HS-5 (cell line): ENCODE measurements at places on chromosomes 7 and 10.

GRCh38 chr7:137458399-137458798 lies 114.9 kb upstream of the PTN start:
- DNase-seq: no peak

GRCh38 chr7:43642897-43643630 lies 60.2 kb downstream of the STK17A start:
- DNase-seq: no peak

- no peak for DNase-seq
Measured at GRCh38 chr7:131183611-131184119, 144.0 kb upstream of the MKLN1 start.

DNA sequence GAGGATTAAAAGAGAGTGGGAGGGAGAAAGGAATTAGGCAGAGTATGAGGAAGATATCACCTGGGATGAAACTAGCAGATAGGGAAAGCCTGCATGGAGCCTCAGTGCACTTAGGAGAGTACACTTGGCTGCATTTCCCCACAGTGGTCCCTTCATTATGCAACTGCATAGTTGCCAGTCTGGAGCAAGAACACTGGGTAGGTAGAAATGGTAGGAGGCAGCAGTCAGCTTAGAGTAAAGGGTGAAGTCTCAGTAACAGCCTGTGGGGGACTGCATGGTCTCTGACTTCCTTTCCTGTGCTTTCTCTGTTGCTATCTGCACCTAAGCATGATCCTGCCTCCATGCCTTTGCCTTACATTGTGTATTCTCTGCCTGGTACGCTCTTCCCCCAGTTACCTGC lies 14.0 kb upstream of the PCGF5 start:
- no peak for DNase-seq

DNA sequence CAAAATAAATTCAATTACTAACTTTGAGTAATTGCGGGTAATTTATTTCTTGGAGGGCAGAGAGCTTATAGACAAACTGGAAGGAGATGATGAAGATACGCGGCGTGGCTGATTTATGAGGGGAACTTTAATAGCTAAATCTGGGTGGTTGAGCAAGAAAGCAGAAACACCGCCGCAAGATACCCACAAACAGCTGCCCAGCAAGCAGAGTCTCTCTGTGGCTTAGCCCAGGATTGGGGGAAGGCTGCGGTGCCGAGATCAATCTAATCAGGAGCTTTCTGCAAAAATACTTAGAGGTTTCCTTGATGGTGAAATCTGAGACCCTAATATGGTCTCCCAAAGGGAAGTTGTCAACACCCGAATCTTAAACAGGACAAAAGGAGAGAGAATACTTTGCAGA lies 94.9 kb upstream of the MGMT start:
- DNase-seq: no peak

- no peak for DNase-seq
Measured at GRCh38 chr10:80579181-80579763, 41.6 kb downstream of the SH2D4B start.

DNA sequence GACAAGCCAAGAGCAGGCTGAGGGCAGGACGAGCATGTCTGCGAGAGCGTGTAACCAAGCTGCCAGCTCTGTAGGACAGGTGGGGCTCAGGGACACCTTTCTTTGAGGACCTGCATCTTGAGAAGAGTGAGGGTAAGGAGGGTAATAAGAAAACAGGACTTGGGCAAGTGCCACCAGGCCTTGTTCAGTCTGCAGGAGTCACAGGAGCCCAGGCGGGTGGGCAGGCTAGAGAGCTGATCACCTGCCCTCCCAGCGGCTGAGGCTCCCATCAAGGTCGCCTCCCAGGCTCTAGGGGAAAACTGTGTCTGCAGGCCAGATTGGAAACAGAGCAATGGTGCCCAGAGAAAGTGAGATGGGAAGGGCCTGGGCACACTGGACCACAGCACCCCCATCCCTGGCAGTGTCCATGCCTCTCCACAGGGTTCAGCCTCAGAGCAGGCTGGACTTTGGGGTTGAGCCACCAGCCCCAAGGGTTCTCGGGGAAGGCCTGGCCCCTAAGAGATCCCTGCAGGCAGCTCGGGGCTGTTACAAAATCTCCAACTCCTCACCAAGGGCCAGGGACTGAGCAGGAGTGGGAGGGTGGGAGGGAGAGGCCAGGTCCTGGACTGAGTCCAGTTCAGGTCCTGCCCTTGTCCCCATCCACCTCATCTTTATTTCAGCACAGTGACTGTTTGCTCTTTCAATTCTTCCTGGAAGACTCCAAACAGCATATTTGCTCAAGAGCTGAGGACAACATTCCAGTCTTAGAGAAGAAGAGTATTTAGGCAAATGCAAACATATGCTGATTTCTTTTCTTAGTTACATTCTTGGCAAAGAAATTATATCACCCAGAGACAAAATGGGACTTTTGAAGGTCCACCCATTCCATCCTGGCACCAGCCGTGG lies 161.9 kb downstream of the GRID1 start:
- no peak for DNase-seq

DNA sequence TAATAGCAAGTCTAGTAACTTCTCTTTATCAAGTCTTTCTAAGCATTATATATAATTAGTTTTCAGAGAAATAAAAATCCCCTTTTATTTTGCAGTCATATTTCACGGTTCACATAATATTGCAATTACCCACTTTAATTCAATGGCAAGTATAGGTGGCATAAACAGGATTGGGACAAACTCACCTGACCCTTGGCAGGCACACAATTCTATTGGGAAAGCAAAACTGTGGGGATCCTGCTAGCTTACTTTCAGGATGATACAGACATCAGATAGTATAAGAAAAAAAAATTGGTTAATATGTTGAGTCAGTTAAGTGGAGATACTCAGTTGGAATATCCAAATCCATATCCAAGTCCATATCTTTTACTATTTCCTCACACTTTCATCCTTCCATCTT lies 294.8 kb downstream of the SNX13 start:
- no peak for DNase-seq

DNA sequence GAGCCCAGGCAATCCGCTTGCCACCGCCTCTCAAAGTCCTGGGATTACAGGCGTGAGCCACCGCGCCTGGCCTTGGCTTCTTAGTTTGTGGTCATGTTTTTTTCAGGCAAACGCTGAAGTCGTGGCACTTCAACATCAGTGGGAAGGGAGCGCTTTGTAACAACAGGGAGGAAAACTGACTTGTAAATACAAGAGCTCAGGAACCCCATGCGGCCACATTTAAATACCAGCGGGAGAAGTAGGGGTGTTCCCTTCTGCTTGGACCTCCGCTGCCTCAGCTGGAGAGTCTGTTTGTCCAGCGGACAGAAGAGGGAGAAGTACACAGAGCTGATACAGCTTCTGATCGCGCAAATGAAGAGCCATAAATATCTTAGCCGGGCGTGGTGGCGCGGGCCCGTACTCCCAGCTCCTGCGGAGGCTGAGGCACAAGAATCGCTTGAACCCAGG lies 108.7 kb upstream of the KMT2C start:
- DNase-seq: no peak

DNA sequence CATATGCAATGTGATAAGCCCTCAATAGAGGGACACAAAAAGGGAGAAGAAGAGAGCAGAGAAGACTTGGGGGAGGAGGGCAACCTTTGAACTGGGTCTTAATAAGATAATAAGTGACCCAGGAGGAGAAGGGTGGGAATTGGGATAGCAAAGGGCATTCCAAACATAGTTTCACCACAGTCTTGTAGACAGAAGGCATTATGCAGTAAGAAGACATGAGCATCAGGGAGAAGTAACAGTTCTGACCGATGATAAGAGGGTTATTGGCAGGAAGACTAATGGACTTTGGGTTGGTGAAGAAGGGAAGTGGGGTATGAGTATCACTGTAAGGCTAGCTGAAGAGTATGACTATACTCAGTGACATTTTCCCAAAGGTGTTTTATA lies 63.6 kb downstream of the TES start:
- no peak for DNase-seq

GRCh38 chr7:46557295-46557711 lies 636.2 kb upstream of the IGFBP3 start:
- DNase-seq: no peak

DNA sequence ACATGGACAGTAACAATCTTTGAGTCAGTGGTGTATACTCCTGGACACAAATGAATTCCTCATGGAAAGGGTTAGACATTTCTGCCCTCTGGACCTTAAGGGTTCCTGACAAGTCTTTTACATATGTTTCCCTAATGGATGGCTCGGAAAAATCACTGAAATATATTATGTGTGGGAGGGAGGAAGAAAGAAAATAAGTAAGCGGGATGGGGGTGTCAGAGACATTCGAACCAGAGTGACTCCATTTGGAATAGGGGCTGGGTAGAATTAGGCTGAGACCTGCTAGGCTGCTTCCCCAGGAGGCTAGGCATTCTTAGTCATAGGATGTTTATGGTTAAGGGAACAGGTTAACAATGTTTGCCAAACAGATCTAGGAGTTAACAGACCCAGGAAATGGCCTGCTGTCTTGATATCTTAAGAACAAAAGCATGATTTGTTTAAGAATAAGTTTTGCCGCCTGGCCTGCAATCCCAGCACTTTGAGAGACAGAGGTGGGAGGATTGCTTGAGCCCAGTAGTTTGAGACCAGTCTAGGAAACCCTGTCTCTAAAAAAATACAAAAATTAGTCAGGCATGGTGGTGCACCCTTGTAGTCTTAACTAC lies 1241.7 kb downstream of the TYW1 start:
- DNase-seq: no peak

GRCh38 chr10:113057948-113058522 lies 108.0 kb downstream of the TCF7L2 start:
- DNase-seq: no peak

DNA sequence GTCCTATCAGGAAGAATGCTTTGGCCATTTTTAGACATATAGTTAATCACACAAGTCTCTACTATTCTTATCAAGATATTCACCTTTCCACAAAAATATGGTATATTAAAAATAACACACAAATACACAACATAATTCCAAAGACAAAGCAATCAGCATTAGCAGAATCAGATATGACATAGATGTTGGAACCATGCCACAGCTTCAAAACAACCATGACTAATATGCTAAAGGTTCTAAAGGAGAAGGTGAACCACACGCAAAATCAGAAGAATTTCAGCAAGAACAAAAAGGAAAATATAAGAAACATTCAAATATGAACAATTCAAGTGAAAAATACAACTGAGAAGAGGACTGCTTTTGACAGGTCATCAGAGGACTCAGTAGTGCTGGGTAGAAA lies 670.2 kb upstream of the SORCS1 start:
- no peak for DNase-seq

DNA sequence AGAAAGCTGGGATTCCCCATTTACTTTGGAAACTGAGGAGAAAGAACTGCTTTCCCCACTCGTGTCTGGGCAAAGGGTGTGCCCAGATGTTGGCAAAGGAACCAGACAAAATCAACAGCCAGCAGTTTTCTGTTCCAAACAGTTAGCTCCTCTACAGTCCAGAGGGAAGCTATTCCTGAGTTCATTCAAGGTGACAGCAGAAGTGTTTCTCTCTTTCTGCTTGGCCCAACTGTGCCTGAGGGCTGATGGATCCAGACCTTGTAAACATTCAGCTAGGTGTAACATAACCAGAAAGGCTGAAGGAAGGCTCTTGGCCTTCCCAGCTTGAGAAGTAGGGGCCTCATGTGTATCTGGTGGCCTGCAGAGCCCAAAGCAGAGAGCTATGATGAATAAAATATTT lies 7.0 kb upstream of the ALDH18A1 start:
- no peak for DNase-seq

DNA sequence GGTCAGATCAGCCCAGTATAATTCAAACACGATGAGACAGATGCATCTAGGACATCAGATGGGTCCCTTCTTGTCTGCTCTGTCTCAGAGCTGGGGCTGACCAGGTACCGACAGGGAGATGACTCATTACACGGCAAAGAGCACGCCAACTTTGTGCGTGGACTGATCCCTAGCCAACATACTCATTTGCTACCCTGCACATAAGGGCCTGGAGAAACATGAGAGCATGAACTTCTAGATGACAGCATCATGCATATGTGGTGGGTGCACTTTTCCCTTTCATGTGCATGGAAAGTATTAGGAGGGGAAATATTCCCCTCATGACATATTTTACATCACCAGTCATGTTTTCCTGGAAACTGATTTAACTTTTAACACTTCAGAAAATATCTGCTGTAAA lies 35.1 kb upstream of the NPVF start:
- no peak for DNase-seq

DNA sequence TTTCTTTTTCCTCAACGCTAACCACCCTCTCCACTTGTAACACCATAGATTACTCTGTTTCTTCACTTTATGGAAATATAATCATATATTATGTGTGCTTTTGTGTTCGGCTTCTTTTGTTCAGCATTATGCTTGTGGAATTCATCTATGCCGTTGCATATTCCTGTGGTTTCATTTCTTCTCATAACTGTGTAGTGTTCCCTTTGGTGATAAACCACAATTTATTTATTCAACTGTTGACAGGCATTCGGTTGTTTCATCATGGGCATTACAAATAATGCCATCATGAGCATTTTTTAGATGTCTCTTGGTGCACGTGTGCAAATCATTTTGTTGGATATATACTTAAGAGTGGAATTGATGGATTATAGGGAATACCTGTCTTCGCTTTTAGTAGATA lies 12.1 kb downstream of the AVL9 start:
- DNase-seq: no peak

DNA sequence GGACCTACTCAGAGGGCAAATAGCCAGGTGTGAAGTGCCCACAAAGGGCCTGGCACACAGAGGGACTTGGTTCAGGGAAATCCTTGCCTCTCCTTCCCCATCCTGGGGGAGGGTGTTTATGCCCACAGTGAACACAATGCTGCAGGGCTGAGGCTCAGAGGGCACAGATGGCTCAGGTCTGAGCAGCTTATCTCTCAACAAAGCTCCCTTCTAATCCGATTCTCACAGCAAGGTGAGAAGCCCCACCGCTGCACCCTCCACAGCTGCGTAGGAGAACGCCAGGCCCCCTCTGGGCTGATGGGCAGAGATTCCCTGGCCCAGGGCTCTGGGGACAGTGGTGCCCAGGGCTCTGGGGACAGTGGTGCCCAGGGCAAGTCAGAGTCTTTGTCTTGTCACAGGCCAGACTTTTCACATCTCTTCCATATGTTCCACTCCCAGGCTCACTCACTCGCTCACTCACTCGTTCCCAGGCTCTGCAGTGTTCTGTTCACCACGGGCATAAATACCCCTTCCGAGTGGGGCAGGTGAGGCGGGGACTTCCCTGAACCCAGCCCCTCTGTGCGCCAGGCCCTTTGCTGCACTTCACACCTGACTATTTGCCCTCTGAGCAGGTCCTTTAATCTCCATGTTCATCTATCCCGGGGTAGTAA lies 8.7 kb upstream of the CDHR1 start:
- DNase-seq: no peak

- DNase-seq: no peak
Measured at GRCh38 chr10:21919906-21920305, 83.6 kb downstream of the DNAJC1 start.

DNA sequence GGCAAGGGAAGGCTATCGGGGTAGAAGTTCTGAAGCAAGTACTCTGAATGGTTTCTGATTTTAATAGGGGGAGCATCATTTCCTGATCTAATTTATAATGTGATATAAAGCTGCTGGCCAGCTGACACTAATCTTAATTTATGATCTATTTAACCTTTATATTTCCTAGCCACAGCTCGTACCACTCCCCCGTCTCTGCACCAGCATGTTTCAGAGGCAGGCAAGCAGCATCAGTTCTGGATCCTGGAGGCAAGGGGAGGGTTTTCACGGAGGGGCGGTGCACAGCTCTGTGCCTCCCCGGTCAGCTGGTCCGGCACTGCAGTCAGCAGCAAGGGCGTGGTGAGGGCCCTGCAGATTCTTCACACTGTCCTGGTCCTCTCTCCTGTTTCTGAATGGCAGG lies 30.0 kb downstream of the MGMT start:
- no peak for DNase-seq

- no peak for DNase-seq
Measured at GRCh38 chr10:22893781-22894180, 34.1 kb upstream of the ARMC3 start.
